DMS 273 treated with DMSO at 0.1 percent for 48 hours (cell line): ENCODE measurements at places on chromosomes 2 and 18.

DNA sequence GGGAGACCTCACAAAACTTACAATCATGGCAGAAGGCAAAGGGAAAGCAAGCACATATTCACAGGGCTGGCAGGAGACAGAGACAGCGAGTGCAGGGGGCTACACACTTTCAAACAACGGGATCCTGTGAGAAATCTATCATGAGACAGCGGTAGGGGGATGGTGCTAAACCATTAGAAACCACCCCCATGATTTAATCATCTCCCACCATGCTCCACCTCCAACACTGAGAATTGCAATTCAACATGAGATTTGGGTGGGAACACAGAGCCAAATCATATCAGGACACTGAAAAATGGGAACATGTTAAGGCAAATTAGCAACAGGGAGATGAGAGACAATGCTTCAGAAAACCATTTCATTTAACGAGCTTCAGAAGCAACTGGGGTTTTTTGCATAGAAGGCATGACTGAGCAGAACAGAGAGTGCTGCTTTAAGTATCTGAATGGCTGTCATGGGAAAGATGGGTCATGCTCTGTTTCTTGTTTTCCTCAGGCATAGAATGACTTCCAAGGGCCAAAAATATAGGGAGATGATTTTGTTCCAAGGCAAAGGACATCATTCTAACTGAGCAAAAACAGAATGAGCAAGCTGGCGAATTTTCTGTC lies 100.8 kb upstream of the MAP2 start:
- no peak for DNase-seq

- DNase-seq, result no peak
Measured at GRCh38 chr18:66150650-66151049, 399.8 kb downstream of the CDH7 start.

DNA sequence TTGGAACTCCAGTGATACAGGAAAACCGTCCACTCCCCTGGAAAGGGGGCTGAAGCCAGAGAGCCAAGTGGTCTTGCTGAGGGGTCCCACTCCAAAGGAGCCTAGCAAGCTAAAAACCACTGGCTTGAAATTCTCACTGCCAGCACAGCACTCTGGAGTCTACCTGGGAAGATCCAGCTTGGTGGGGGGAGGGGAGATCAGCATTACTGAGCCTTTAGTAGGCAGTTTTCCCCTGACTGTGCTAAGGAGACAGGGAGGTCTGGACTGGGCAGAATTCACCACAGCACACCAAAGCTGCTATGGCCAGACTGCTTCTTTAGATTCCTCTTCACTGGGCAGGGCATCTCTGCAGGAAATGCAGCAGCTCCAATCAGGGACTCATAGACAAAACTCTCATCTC lies 510.7 kb upstream of the LRRTM1 start:
- no peak for DNase-seq

GRCh38 chr2:212147921-212148513 lies 390.6 kb downstream of the ERBB4 start:
- no peak for DNase-seq

DNA sequence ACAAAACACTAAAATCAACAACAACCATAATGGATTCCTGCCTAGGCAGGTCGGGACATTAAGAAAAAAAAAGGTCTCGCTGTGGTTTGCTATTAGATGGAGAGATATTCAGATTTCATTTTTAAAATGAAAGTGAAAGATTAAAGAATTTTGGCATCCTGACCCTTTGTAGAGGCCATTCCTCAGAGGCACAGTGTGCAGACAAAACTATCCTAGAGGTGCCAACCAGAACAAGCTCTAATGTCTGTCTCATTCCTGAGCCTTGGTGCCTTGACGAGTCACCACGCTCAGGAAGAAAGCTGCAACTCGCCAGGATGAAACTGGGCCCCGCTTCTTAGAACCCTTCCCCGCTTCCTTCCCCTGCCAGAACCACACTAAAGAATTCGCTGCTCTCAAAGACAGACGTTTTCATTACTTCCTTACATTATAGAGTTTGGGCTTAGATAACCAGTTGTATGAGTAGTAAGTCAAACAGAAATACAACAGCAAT lies 156.0 kb downstream of the TGIF1 start:
- no peak for DNase-seq

- DNase-seq, result no peak
Measured at GRCh38 chr2:24047703-24048033, 477 bp upstream of the WDCP start.

- no peak for DNase-seq
Measured at GRCh38 chr18:9753846-9754245, 45.7 kb downstream of the RAB31 start.
